Suprapubic skin (tissue), 4 donors: ENCODE measurements at places on chromosomes 5 and 9. TPM values are rescaled to one million over a fixed set of nuclear protein-coding genes. Genes with fewer than 3 reads are reported as not detected.

DNA sequence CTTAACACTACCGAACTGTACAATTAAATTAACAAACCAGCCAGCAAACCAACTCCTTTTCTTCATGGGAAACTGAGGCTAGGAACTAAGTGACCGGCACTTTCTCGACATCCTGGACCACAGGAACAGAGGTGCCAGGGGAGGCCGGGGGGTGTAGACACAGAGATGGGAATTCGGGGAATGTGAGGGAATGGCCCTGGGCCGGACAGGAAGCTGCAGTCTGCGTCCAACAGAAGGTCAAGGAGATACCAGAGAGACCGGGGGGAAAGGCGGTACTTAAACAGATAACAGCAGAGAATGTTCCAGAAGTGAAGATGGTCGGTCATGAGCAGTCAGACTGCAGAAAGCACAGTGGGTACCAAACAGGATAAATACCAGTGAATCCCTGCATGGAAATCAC lies 40.3 kb downstream of the DBH start:
- no peak for DNase-seq

GRCh38 chr9:15612962-15613361 lies 60.1 kb downstream of the CCDC171 start:
- DNase-seq: no peak

- DNase-seq: no peak
These were observed 218.5 kb downstream of the PLK2 start for GRCh38 chr5:58241389-58241788.

GRCh38 chr5:135526924-135527323 lies 8.8 kb downstream of the NEUROG1 start:
- DNase-seq: no peak

DNA sequence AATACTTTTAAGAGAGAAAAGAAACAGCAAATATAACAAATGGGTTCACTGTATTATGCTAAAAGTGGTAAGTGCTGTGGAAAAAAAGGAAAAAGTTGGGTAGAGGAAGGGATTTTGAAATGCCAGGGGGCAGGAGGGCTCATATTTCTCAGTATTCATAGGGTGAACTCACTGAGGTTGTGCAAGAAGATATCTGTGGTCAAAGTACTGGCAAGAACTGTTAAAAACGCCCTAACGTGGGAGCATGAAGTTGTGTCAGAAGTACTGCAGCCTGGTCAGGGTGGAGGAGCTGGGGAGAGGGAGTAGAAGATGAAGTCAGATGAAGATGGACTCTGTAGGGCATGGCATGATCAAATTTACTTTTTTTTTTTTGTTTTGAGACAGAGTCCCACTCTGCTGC lies 31.2 kb upstream of the SLC28A3 start:
- no peak for DNase-seq

GRCh38 chr9:116905171-116905588 lies 218.1 kb downstream of the TRIM32 start:
- no peak for DNase-seq

- no peak for DNase-seq
These were observed 160.3 kb upstream of the PTPRD start for GRCh38 chr9:10773136-10773535.

The SELENOP gene
- 286 TPM for total RNA-seq

The DPYSL3 gene
- total RNA-seq: 18.5 TPM

The SLC6A18 gene
- not detected for total RNA-seq

The CDC20B gene
- total RNA-seq: not detected

The PDLIM4 gene
- 110 TPM for total RNA-seq

The PLAC8L1 gene
- not detected for total RNA-seq

The PDE6A gene
- 1.4 TPM for total RNA-seq

The GPRIN1 gene
- 1.3 TPM for total RNA-seq
